ENCODE measurements at places on chromosomes 5 and 9. TPM values are rescaled to one million over a fixed set of nuclear protein-coding genes. Genes with fewer than 3 reads are reported as not detected.

Gene SPATA31E1
- not detected for polyA plus RNA-seq

Gene BTNL8
- 0.09 TPM for polyA plus RNA-seq

Gene RLN1
- not detected for polyA plus RNA-seq

Gene PPP3R2
- polyA plus RNA-seq: not detected

Gene PDGFRB
- 54.3 TPM for polyA plus RNA-seq

Gene SLC6A3
- 0.04 TPM for polyA plus RNA-seq

Gene AJM1
- 7.6 TPM for polyA plus RNA-seq

Gene PANK3
- 6.2 TPM for polyA plus RNA-seq

Gene ANKRD55
- not detected for polyA plus RNA-seq

Gene PLCXD3
- 27.7 TPM for polyA plus RNA-seq

Gene LCNL1
- 0.10 TPM for polyA plus RNA-seq

Gene SH3PXD2B
- 5.7 TPM for polyA plus RNA-seq

Gene PCAT7
- polyA plus RNA-seq: not detected

Gene TICAM2
- polyA plus RNA-seq: 1.9 TPM

Gene PCDHGA5
- polyA plus RNA-seq: 0.59 TPM

Gene CCDC192
- polyA plus RNA-seq: 0.13 TPM

Gene PCBD2
- 6.9 TPM for polyA plus RNA-seq

Gene PCDHB6
- 0.51 TPM for polyA plus RNA-seq

Gene SHISAL2B
- polyA plus RNA-seq: not detected

Gene IFNA21
- not detected for polyA plus RNA-seq

Gene HRH2
- polyA plus RNA-seq: 24.8 TPM

Gene HSPB3
- 482 TPM for polyA plus RNA-seq

Gene CENPK
- 0.58 TPM for polyA plus RNA-seq

Gene OTP
- not detected for polyA plus RNA-seq

Gene FAM78A
- polyA plus RNA-seq: 7.0 TPM

Gene KCNIP1
- polyA plus RNA-seq: not detected

Gene UBE2D2
- polyA plus RNA-seq: 59.3 TPM

Gene CAVIN4
- polyA plus RNA-seq: 13.0 TPM

Gene HTR1A
- polyA plus RNA-seq: not detected

Gene PAX5
- polyA plus RNA-seq: under 0.01 TPM

Gene CCDC187
- polyA plus RNA-seq: 0.07 TPM

Gene CBY3
- 0.06 TPM for polyA plus RNA-seq

Gene HTR4
- not detected for polyA plus RNA-seq

Gene HAPLN1
- 0.29 TPM for polyA plus RNA-seq

Gene SLC25A2
- not detected for polyA plus RNA-seq

Gene CCDC183
- polyA plus RNA-seq: 0.49 TPM

Gene TSC1
- 22.8 TPM for polyA plus RNA-seq
